GM12878 (cell line): ENCODE measurements at places on chromosomes 7 and 10. TPM values are rescaled to one million over a fixed set of nuclear protein-coding genes. Genes with fewer than 3 reads are reported as not detected.

DNA sequence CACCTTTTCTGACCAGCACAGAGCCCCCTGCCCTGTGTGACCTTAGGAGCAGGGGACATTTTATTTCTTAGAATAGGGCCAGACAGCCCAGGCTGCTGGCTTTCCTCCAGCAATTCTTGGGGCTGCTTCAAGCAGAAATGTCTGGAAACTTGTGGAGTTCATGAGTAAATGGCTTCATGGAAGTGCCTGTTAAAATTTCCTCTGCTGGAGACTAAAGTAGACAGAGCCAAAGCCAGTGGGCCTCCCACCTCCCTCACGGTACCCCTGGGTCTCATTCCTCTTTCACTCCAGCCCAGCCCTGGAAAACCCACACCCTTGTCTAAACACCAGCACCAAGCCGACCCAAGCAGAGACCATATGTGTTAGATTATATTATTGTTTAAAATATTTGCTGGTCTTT is 505.5 kb upstream of the ZMIZ1 start:
- H3K4me3 ChIP-seq, result no peak overlapping the region
- no peak for DNase-seq
- peaks cover 2% of the 10 kb centered on the region for H3K27me3 ChIP-seq

Gene MMD2
- polyA plus RNA-seq, result not detected in 2 replicates

GRCh38 chr10:54650547-54650946 is 150.5 kb downstream of the PCDH15 start:
- no peak overlapping the region for H3K4me3 ChIP-seq
- H3K27ac ChIP-seq, result no peak overlapping the region
- no peak for DNase-seq
- no peaks in the 10 kb centered on the region for H3K27me3 ChIP-seq
- H3K36me3 ChIP-seq, result no peaks in the 10 kb centered on the region

DNA sequence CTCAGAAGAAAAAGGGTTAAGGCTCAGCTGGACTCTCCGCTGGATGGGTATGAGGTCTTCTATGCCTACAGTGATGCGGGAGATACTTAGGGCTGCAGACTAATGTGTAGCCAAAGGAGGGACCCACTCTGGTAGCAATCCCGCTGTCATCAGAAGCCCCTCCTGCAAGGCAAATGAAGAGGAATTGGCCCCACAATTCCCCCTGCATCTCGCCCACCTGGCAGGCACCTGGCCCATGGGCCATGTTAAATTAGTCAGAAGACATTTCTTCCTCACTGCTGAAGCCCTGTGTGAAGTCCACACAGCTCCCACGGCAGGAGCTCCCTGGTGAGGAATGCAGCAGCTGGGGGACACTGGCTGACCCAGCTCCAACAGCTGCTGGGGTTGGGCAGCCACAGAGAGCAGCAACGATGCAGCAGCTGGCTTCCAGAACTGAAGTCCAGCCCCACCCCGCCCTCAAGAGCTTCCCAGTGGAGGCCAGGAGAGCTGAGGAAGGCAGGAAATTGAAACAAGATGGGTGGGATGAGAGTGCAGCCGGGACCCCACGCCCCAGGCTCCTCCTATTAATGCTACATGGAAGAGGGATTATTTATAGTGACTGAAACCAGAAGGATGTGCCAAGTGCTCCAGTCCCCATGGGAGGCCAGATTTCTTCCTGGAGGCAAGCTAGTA is 5.5 kb downstream of the VSTM4 start:
- no peaks in the 10 kb centered on the region for H3K36me3 ChIP-seq
- H3K27me3 ChIP-seq, result peaks cover 3% of the 10 kb centered on the region; the same call in 1 of the 2 replicates
- no peak for DNase-seq
- H3K27ac ChIP-seq, result no peak overlapping the region
